ENCODE measurements at places on chromosomes 16 and 17.

GRCh38 chr16:85857406-85857805, 41.6 kb upstream of the IRF8 start:
- no peak for DNase-seq

GRCh38 chr16:66127459-66128370, 238.8 kb upstream of the CDH5 start:
- DNase-seq, result no peak

GRCh38 chr16:88759245-88759975, 25.6 kb downstream of the PIEZO1 start:
- DNase-seq, result no peak

DNA sequence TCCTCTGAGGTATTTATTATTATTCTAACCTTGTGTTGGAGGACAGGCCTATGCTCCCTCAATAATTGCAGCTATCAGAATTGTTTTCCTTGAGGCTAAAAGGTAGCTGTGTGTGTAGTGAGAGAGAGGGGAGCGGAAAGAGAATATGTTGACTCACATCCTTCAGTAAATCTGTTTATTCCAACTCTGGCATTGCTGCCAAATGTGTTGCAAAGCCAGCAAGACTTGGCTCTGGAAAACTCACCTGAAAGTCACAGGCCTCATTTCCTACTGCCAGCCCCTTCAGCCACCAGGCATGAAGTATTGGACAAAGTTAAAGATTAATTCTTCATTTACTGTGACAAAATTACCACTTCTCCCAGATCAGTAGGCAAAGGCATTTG, 9.6 kb downstream of the CA10 start:
- DNase-seq, result no peak

- no peak for DNase-seq
Observed at GRCh38 chr16:78675312-78675711, 575.9 kb downstream of the WWOX start.

- DNase-seq, result no peak
Observed at GRCh38 chr16:30082545-30083090, 6.8 kb downstream of the PPP4C start.

- DNase-seq, result no peak
Observed at GRCh38 chr17:1142561-1142971, 37.2 kb downstream of the ABR start.

GRCh38 chr17:68020409-68020756, 15.2 kb upstream of the KPNA2 start:
- no peak for DNase-seq

DNA sequence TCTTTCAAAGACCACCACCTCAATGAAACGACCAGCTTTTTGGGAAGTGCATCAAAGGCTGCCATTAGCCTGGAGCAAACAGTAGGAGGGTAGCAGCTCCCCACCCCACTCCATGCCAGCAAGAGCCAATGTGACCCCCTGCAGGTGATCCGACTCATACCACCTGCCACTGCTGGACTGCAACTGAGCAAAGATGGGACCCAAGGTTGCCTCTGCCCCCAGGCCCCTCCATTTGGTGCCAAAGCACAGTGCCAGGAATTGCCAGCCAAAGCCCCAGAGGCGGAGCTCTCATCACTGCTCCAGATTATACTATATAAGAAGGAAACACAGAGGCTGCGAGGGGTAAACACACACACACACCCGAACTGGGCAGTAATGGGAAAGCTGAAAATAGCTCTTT, 8.3 kb downstream of the PITPNM3 start:
- no peak for DNase-seq

DNA sequence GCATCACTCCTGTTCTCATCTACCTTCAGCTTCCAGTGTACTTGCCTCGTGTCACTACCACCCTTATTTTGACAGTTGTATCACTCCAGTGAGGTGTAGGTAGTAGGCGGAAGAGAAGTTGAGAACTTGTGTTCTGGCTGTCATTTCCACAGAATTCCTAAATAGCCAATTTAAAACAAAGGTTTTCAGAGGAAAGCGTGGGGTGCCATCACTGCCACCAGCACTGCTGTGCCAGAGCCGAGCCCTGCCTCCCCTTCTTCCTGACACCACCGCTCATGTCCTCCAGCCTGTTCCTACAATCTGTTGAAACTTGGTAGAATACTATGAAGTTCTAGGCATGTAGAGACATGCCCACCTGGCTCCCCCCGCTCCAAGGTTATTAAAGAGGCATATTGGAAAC, 215.8 kb downstream of the TANC2 start:
- no peak for DNase-seq

DNA sequence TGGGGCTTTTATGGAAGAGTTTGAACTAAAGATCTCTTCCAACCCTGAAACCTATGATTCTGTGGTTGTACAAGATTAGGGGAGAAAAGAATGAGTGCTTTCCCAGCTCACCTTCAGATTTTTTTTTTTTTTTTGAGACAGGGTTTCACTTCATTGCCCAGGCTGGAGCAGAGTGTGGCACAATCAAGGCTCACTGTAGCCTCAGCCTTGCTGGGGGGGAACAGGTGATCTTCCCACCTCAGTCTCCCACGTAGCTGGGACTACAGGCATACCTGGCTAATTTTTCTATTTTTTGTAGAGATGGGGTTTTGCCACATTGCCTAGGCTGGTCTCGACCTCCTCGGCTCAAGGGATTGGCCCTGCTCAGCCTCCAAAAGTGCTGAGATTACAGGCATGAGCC, 21.8 kb upstream of the ITGB3 start:
- DNase-seq, result no peak

DNA sequence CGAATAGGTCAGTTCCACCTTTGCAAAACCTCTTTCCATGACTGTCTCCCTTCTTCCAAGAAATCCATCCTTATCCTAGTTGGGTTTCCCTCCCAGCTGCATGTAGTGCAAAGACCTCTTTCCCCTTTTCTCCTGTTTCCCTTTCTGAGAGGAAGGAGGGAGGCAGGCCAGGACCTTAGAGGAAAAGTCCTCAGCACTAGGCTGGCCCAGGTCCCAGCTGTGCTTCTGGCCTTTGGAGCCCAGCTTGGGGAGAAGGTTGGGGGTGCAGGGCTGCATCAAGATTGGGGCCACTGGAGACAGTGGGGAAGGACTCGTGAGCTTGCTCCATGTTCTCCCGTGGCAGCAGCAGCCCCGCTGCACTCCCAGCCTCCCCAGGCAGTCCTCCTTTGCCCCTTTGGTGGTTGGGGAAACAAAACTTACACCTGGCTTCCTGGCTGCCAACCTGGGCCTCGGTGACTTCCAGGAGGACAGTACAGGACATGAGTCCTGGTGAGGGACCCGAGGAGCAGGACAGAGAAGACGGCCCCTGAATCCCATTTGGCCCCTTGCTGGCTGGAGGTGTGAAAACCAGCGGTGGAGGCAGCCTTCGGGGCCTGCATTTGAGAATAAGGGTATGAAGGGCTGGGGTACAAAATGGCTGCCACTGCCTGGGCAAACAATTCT, 481 bp downstream of the HEXIM2 start:
- DNase-seq, result no peak

DNA sequence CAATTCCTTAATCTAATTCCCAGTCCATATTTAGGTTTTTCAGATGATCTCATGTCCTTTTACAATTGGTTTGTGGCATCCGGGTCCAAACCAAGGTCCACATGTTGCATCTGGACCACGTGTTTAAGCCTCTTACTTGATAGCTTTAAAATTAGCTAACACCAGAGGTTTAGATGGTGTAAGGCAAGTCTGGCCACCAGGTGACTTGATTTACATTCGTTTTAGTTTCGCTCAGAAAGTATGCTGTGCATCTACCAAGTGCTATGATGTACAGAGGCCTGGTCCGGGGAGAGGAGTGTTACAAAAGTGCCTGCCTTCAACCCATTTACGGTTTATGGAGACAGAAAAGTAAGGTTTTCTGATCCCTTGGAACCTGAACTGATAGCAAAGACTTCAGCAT, 878 bp upstream of the DNAJA2 start:
- DNase-seq, result no peak

GRCh38 chr17:20300436-20300934, 166.9 kb downstream of the LGALS9B start:
- no peak for DNase-seq

- no peak for DNase-seq
Observed at GRCh38 chr16:15879255-15879811, 9.1 kb downstream of the CEP20 start.

DNA sequence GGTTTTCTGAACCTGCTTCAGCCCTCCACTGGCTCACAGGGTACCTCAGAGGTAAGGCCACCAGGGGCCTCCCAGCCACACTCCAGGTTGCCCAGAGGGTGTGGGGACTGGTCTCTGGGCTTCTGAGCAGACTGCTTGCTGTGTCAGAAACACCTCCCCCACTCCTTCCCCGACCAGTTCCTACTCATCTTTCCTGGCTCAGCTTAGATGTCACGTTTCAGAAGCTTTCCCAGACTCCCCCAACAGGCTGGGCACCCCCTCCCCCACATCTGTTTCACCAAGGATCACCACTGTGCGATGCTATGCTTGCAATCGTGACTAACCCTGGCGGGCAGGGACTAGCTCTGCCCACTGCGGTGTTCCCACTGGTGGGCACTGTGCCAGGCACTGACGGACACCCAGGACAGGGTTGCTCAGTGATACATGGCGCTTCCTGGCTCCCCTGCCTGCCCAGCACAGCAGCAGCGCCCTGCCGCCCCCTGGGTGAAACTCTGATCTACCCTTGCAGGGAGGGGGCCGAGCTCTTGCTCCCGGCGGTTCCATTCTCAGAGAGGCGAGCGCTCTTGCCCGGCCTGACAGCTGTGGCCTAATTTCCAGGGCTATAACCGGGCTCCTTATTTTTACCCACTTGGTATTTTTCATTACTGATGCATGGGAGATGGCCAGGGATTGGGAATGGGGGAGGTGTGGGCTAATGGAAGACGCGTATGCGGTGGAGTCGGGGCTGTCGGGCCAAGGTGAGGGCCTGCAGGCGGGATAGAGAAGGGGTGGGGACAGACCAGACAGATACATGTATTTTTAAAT, 29.4 kb upstream of the MTSS2 start:
- no peak for DNase-seq

GRCh38 chr16:46743232-46743719, 4.9 kb downstream of the MYLK3 start:
- DNase-seq, result no peak

DNA sequence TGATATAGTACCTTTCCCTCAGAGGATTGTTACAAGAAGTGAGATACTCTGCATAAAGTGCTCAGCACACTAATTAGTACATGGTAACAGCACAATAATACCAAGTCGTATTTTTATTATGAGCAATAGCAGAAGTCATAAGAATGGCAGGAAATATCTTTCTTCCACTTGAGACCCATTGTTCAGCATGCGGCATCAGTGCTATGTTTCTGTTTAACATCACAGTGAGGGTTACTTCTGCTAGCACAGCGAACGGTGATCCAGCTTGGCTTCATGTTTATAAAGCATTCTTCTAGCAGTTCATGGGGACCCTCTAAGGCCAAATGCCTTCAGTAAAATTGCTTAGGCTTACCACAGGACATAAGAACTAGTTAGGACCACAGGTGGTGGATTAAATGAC, 83.1 kb downstream of the MYO1D start:
- no peak for DNase-seq

DNA sequence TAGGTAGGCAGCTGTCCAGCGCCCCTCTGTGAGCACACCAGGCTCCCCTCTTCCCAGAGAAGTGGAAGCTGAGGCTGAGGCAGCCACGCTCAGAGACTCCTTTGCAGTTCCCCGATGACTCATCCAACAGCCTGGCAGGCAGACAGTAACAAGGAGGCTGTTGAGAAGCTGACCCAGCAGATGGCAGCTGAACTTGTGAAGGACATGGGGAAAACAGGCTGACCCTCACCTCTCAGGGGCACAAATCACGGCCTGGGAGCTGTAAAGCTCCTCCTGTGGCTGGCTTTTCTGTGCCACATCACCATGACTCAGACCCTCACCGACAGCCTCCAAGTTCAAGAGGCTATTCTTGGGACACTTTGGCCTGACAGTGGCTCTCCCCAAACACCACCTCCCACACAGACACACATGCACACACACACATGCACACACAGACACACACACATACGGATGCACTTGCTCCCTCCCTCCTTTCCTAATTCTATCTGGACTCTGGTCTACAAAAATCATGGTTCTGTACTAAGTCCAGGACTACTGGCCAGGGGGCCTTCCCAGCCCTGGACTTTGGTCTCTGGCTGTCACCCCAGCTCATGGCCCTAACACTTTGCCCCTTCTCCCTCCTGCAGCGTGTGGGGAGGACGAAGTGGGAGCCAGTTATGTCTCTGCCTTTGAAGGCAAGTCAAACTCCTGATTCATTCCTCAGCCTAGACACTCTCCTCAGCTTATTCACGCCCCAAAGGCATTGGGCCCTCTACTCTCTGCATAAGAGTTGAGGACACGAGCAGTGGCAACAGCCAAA, 23.2 kb downstream of the MAP3K14 start:
- DNase-seq, result no peak

DNA sequence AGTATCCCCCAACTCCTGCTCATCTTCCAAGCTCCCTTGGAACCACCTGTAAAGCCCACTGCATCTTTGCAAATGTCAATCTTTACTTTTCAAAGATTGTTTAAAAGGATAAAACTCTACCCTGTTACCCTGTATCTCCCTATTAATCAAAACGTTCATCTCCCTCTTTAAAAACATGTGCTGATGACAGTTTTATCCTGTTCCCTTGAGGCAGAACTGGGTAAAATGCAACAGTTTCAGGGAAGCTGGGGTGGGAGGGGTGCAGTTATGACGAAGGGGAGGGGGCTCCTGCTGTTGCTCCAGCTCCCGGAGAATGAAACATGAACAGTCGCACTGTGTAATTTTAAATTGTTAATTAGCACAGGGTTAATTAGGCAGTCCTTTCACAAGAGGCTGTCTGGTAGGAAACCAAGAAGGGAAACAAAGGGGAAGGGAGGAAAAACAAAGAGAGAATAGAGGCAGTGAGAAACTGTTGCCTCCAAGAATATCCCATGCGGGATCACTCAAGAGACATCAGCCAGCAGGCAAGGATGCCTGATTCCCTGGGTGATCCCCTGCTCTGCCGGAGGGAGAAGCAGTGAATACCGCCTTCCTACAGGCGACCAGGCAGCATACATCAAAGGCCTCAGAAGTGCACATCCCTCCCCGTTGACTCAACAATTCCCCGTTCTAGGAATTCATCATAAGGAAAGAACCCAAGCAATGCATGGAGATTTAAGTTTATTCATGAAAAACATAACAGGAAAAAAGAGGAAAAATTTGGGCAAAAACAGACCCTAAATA, 84.2 kb downstream of the ZFHX3 start:
- DNase-seq, result no peak

GRCh38 chr16:30775131-30775391, 11.9 kb downstream of the ZNF629 start:
- DNase-seq, result no peak

GRCh38 chr17:12020642-12021622, at the start of gene MAP2K4:
Gene MAP2K4 (plus strand): TSS chr17:12020877. CDS start chr17:12020887, 10 bp downstream.
- peak; percentile 89 for DNase-seq

Data from stimulated activated CD8-positive, alpha-beta memory T cell treated with anti-CD3 and anti-CD28 coated beads, Interleukin-7, amount 100 ng/mL, for 4 hours (primary cell).